ENCODE measurements at places on chromosomes 3 and 15. TPM values are rescaled to one million over a fixed set of nuclear protein-coding genes. Genes with fewer than 3 reads are reported as not detected.

DNA sequence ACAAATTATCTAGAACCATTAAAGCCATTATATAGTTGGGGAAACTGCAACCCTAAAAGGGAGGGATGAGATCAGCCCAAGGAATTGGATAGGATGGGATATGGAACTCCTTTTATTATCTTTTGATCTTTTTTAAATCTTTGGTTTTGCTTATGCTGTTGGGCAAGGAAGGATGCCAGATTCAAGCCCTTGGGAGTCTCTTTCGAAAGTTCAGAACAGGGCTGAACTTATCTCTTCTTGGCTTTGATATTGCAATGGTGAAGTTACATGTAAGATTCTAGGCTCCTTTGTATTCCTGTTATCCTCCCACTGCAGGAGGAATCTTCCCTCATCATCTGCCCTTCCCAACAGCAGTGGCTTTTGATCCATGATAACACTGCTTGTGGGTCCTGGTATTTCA is 10.0 kb upstream of the SLC22A13 start:
- H3K27ac ChIP-seq = no peak overlapping the region
- H3K4me1 ChIP-seq = no peaks in the 10 kb centered on the region
- H3K36me3 ChIP-seq = peaks cover 24% of the 10 kb centered on the region
- H3K4me3 ChIP-seq = no peak overlapping the region
- DNase-seq = no peak
- no peaks in the 10 kb centered on the region for H3K27me3 ChIP-seq

DNA sequence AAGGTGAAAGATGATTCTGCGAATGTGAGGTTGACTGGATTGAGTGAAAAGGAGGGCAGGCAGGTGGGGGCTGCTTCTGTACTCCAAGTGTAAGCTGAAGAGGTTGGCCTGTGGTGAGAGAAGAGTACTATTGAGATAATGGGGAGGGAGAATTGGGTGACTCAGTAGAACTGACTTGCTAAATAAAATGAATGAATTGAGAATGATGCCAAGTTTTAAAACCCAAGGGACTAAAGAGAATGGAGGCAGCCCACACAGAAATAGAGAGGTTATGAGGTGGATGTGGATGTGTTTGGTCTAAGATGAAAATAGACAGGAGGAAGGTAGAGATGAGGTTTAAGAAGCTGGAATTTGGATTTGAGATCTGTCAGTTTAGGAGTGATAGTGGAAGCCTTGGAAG is 5.9 kb downstream of the MME start:
- H3K27me3 ChIP-seq = peaks cover 40% of the 10 kb centered on the region
- H3K27ac ChIP-seq = no peak overlapping the region
- DNase-seq = no peak
- no peaks in the 10 kb centered on the region for H3K4me1 ChIP-seq
- H3K4me3 ChIP-seq = no peak overlapping the region
- no peaks in the 10 kb centered on the region for H3K36me3 ChIP-seq

GRCh38 chr15:94287794-94288246 is 56.5 kb downstream of the MCTP2 start:
- no peaks in the 10 kb centered on the region for H3K36me3 ChIP-seq
- no peaks in the 10 kb centered on the region for H3K4me1 ChIP-seq
- H3K27ac ChIP-seq = no peak overlapping the region
- no peak for DNase-seq

SMCO1 gene
- total RNA-seq = not detected

GCNT3 gene
- total RNA-seq = not detected

RASA2 gene
- 16.3 TPM for total RNA-seq

GABRR3 gene
- not detected for total RNA-seq

GOLGA6L10 gene
- 3.1 TPM for total RNA-seq
